ENCODE measurements at places on chromosomes 1 and 21.

DNA sequence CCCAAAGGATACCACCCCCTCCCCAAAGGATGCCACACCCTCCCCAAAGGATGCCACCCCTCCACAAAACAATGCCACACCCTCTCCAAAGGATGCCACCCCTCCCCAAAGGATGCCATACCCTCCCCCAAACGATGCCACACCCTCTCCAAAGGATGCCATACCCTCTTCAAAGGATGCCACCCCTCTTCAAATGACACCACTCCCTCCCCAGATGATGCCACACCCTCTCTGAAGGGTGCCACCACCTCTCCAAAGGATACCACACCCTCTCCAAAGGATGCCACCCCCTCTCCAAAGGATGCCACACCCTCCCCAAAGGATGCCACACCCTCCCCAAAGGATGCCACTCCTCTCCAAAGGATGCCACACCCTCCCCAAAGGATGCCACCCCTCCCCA is 21.6 kb upstream of the TRIM17 start:
- no peak for DNase-seq

- no peak for DNase-seq
Observed at GRCh38 chr1:154945160-154945961, 8.8 kb upstream of the PMVK start.

GRCh38 chr1:234264832-234265231 is 108.4 kb upstream of the COA6 start:
- no peak for DNase-seq

DNA sequence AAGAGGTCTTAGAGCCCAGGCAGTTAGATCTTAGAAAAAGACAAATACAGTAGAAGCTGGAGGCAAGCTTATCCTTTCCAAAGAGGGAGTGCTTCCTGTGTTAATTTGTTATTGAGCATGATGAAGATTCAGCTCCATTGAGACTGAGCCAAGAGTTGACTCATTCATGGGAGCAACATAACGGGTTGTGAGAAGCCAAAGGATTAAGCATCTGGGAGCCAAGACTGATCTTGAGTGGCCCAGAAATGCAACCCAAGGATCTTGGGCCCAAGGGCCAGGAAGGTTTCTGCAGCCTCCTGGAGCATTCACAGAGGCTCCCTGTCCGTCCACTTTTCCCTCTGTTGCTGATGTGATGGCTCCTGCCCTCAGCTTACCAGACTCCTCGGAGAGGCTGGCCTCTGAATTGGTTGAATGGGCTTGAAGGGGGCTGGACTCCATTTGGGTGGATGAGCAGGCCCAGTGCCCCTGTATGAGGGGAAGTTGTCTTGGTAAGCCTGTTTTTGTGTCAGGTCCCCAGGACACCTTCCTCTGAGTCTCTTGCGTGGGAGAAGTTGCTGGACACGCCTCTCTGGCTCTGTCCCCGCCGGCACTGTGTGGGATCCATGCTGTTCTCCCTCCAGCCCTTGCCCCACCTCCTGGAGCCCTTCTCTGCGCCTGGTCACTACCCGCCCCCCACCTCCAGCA is 42.4 kb downstream of the PDE9A start:
- no peak for DNase-seq

- DNase-seq: no peak
Observed at GRCh38 chr1:37778654-37779053, 13.7 kb upstream of the EPHA10 start.

- no peak for DNase-seq
Observed at GRCh38 chr21:31872452-31873274, at the start of gene HUNK. Gene HUNK, plus strand, starts transcription at chr21:31873020. Its CDS starts 655 bp downstream, at chr21:31873675.

DNA sequence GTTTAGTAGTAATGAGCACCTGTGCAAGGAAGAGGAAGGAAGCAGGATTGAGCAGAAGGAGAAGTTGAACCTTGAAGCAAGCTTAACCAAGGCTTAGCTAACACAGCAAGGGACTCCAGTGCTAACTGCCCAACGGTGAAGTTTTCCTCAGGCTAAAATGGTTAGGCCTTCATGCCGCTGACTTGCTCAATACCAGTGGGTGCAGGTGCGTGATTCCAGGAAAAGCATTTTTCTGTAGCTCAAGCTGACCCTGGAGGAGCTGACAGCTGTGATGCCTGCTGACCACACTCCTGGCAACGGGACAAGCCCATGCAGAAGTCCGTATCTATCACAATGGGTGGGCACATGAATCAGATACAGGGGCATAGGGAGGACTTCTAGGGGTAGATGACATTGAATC is 76.5 kb upstream of the FGGY start:
- DNase-seq: no peak

- no peak for DNase-seq
Observed at GRCh38 chr1:84668185-84668584, 22.1 kb downstream of the SSX2IP start.

DNA sequence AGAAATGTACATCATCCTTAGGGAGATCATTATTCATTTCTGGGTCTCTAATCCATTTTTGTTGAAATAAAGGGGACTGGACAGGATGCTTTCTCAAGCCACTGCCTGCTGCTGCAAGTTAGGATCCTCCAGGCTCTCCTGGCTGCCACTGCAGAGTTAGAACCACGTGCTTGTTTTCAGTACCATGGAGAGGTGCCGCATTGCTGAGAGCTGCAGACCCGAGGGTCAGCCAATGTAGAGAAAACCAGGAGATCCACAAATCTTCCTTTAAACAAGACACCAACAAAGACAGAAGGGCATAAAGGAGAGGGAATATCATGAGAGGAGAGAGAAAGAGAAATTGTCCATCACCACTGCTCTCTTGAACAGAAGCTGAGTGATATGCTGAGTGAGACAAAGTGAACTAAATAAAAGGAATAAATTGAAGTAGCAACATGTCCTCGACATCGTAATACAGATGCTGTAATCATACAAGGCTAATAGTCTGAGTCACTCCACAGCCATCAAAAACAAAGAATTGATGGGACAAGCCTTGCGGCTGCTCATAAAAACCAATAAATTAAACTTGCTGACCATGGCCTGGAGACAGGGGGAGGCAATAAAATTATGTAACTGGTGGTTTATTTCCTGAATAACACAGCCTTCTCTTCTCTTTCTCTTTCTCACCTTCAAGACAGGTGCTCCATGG is 255.7 kb downstream of the OMA1 start:
- DNase-seq: no peak

DNA sequence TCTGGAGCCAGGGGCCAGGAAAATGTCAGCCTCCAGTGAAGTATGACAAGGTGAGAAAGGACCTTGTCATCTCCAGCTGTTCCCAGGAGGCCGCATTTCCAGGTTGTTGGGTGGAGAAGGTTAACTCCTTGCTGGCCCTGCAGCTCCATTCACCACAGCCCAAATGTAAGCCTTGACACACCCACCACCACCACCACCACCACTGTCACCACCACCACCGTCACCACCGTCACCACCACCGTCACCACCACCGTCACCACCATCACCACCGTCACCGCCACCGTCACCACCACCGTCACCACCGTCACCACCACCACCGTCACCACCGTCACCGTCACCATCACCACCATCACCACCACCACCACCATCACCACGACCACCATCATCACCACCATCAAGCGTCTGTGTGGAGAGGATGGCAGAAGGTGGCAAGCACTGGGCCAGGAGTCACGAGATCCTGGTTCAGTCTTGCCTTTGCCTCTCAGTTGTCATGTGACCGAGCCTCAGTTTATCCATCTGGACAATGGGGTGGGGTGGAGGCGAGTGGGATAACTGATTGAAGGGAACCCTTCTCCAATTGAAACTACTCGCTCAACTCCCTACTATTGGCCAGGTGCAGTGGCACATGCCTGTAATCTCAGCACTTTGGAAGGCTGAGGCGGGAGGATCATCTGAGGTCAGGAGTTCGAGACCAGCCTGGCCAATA is 21.2 kb upstream of the FAM131C start:
- DNase-seq: no peak

GRCh38 chr1:240597153-240597745 is 14.7 kb downstream of the GREM2 start:
- no peak for DNase-seq

GRCh38 chr1:208654241-208654640 is 410.1 kb upstream of the PLXNA2 start:
- no peak for DNase-seq

- no peak for DNase-seq
Observed at GRCh38 chr1:21815724-21816321, 3.8 kb downstream of the LDLRAD2 start.

- DNase-seq: no peak
Observed at GRCh38 chr1:175307160-175307559, 114.6 kb upstream of the KIAA0040 start.

GRCh38 chr1:3618881-3619671 is 5.7 kb upstream of the TPRG1L start:
- DNase-seq: peak; percentile 72

- no peak for DNase-seq
Observed at GRCh38 chr1:28058168-28058567, 30.2 kb downstream of the EYA3 start.

DNA sequence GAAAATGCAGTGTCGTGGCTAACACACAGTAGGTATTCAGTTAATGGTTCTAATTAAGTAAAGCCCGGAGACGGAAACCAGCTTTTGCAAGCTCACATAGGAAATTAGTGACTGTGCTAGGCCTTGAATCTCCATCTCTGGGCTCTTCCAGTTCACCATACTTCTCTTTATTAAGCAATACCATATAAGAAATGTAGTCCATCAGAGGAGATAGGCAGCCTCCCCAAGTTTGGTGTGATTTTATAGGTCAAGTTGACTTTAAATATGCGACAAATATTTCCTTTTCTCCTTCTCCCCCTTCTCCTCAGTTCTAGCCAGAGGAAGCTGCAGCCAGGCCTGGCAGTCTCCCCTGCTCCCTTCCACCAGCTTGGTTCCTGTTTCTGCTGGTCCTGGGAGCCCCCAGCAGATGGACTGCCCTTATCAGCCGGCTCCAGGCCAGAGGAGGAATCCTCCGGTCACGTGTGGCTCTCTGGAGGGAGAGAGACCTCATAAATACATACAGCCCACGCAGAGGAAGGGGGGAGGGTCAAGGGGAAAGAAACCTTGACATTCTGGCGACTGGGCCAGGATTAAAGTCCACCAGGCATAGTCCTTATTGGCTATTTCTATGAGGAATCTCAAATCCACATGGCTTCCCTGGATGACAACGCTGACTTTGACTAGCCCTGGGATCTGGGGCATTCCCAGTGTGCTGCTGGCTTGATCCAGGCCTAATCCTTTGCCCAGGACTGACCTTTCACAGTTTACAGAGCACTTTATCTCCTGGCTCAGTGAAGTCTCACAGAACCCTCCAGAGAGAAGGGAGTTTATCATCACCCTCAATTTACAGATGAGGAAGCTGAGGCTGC is 115.1 kb upstream of the JUN start:
- no peak for DNase-seq

GRCh38 chr1:227899820-227900449 is 47.8 kb downstream of the WNT9A start:
- no peak for DNase-seq

DNA sequence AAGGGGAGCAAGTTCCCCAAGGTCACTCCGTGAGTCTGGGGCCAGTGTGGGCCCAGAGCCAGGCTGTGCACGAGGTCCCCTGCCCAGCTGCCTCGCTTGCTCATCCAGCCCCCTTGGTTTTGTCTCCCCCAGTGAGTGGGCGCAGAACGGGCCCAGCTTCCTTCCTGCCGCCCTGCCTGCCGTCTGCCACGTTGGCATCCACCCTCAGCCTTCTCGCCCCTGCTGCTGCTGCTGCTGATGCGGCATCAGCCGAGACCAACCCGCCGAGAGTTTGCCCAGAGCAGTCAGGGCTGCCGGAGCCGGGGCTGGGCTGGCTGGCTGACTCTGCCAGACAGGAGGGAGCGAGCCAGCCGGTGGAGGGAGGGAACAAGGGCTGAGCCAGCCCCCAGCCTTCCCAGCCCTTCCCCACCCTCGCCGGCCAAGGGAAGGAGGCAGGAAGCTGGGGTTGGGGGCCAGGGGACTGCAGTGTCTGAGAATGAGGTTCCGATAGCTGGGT is 31.4 kb upstream of the WASF2 start:
- DNase-seq: peak; percentile 56

DNA sequence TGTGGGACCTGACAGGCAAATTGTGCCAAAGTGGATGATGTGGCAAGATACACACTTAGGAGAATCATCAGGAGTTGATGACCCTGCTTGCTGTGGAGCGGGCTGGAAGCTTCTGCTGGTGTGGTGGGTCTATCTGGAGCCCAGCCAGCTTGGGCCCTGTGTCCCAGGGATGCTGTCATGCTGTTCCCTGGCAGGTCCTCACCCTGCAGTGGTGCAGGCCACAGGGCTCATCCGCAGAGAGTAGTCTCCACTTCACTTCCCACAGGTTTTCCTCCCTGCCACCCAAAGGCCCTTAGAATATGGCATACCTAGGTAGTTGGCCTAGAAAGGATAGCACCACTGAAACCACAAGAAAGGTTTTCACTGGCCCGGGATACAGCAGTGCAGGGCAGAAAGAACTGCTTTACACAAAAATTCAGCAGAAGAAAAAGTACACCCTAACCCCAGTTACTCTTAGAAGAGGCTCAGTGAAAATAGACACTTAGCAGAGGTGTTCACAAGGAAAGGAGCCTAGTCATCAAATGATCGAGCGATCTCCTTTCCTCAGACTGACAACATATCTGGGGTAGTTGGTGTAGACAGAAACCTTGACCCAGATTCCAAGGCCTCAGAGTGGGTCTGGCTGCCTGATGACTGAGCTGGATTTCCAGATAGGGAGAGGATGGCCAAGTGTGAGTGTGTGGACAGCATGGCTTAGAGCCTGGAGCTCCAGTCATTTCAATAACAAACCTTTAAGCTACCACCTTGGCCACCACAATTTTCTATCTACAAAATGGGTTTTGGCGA is 1.3 kb upstream of the C1orf226 start:
- no peak for DNase-seq

DNA sequence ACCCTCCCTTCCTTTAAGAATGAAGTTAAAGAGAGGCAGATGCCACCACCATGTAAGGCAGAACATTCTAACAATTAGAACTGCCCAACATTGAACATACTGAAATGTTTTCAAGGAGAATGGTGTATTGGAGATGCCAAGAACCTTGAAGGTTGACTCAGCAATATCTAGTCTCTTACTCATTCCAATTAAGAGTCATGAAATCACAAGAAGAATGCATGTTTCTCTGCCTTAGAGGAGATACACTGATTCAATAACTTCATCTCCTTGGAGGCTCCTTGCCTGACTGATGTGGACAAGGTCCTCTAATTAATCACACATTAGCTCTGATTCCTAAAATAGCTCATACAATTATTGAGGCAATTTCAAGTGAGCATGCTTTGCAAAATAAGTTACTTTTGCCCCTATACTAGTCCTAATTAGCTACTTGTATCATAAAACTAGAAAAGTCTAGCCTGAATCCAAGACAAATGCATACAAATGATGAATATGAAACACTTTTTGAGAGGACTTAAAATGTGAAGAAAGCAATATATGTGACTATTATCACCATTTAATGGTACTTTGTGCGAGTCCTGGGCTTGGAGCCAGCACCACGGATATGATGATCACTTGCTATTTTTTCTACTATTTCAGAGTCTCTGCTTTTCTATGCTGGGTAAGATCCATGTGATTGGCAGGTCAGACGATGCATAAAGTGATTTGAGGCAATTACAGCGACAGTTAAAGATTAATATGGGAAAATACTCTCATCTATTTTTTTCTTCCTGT is 114.5 kb downstream of the DSCAM start:
- no peak for DNase-seq

- DNase-seq: peak; percentile 75
Observed at GRCh38 chr1:182249201-182249676, 142.4 kb downstream of the GLUL start.
